ENCODE measurements at places on chromosomes 12 and 14.
A peak's percentile ranks its signal among the peaks of the same experiment; 100 is the strongest.

- DNase-seq = no peak
Measured at GRCh38 chr14:99267381-99267780, 4.6 kb downstream of the BCL11B start.

- DNase-seq = peak; percentile 71
Measured at GRCh38 chr12:95215949-95216348, 1.3 kb downstream of the FGD6 start.

DNA sequence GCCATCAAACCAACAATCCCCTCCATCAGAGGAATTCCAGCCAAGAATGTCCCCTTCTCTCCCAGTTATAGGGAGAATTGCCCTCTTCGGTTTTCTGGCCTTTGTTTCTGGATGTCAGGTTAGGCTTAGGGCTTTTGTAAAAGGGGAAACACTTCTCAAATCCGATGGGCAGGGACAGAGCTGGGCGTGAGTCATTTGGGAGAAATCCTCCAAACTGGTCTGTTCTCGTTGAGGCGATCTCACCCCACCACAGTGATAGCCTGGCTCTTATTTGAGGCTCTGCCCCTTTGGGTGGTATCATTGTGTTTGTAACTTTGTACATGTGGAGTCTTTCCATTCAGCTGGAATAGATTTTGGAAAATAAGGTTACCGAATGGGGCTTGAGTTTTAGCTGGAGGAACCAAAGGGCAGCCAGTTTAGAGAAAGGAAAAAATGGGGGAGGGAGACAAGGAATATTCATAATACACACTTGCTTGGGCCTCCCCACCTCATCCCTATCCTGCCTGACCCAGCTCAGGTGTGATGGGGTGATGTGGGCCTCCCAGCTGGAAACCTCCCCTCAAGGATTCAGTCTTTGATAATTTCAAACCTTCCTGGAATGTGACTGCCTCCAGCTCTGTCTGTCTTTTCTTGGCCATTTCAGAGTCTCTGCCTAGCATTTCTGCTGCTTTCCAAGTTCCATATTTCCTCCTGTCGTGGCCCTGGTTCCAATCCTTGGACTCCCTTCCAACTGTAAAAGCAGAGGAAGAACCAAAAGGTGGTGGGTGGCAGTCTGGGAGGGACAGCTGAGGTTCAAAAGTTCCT lies 7.5 kb downstream of the HOXC4 start:
- DNase-seq = no peak

- no peak for DNase-seq
Measured at GRCh38 chr12:95460896-95461295, 13.1 kb upstream of the METAP2 start.

GRCh38 chr12:50545213-50545612 lies 40.4 kb downstream of the DIP2B start:
- no peak for DNase-seq

DNA sequence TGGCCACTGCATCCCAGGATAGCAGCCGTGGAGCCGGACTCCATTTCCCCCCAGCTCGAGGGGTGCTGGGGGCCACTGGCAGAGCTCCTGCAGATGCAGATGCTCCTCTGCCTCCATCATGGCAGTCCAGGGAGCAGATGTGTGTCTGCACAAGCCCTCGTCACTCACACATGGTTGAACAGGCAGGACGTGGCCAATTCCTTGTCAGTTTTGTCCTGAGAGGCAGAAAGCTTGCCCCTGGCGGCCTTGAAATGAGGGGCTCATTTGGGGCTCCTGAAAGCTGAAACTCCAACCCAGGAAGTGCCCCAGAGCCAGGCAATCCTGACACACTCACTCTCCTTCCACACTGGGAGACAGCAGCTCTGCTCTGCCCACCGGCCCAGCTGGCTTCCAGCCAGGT lies 100.9 kb upstream of the C14orf180 start:
- DNase-seq = no peak

GRCh38 chr14:50999726-51000125 lies 55.4 kb upstream of the PYGL start:
- DNase-seq = no peak

DNA sequence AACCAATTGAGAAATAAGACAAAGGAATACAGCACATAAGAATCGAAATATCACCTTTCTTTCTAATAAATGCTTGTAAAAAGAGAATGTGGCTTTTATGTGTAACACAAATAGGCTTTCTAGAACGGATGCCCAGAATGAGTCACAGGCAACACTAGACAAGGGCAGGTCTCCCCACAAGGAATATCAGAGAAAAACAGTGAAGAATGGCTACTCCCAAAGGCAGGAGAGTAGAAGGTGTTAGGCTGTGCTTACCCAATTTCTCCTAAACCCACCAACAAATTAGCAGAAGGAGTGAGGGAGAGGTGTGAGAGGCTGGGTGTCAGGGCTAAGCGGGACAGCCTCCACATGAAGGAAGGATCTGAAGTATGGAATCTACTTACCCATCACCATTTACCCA lies 55.2 kb downstream of the GALNT4 start:
- peak; percentile 33 for DNase-seq

GRCh38 chr14:56730538-56731145 lies 79.6 kb downstream of the OTX2 start:
- DNase-seq = no peak

DNA sequence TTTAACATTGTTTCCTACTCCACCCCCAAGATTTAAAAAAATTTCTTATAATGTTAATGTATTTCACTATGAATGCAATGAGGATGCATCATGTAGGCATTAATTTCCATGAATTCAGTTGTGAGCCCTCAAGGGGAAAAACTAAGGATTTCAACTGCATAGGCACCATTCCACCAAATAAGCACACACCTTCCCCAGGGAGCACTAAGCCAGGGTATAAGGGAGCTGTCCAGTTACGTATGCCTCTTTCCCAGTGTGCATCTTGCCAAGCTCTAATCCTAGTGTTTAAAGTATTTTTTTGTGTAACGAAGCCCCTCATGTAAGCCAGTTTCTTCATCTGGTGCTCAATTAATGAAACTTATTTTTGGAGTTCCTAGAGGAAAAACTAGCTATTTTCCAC lies 6.6 kb downstream of the FERMT2 start:
- DNase-seq = no peak

DNA sequence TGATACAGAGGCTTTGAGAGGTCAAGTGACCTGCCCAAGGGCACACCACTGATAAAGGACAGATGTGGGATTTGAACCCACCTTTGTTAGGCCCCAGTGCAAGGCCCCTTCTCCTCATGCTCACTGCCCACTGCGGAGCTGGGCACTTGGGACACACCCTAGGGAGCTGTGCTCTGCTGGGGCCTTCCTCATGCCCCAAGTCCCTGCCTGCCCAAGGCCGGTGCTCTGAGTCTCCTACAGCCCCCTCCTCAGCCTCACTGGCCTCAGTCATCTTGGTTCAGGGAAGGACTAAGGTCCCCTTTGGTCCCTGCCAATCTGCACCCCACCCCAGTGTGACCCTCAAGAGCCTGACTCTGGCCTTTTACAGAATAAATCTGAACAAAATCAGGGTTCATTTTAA lies 7.9 kb upstream of the OAS3 start:
- DNase-seq = no peak

DNA sequence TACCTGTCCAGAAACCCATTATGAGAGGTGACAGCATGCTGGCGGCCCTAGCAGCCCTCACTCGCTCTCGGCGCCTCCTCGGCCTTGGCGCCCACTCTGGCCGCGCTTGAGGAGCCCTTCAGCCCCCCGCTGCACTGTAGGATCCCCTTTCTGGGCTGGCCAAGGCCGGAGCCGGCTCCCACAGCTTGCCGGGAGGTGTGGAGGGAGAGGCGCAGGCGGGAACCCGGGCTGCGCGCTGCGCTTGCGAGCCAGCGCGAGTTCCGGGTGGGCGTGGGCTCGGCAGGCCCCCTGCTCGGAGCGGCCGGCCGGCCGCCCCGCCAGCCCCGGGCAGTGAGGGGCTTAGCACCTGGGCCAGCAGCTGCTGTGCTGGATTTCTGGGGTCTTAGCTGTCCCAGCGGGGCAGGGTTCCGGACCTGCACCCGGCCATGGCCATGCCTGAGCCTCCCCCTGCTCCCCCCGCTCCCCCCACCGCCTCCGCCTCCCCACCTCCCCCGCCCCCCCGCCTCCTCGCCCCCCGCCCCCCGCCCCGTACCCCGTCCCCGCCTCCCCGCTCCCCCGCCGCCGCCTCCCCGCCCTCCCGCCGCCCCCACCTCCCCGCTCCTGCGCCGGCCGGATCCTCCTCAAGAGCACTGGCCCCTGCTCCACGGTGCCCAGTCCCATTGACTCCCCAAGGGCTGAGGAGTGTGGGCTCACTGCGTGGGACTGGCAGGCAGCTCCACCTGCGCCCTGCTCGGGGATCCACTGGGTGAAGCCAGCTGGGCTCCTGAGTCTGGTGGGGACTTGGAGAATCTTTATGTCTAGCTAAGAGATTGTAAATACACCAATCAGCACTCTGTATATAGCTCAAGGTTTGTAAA lies 163.1 kb downstream of the KLHL28 start:
- no peak for DNase-seq

DNA sequence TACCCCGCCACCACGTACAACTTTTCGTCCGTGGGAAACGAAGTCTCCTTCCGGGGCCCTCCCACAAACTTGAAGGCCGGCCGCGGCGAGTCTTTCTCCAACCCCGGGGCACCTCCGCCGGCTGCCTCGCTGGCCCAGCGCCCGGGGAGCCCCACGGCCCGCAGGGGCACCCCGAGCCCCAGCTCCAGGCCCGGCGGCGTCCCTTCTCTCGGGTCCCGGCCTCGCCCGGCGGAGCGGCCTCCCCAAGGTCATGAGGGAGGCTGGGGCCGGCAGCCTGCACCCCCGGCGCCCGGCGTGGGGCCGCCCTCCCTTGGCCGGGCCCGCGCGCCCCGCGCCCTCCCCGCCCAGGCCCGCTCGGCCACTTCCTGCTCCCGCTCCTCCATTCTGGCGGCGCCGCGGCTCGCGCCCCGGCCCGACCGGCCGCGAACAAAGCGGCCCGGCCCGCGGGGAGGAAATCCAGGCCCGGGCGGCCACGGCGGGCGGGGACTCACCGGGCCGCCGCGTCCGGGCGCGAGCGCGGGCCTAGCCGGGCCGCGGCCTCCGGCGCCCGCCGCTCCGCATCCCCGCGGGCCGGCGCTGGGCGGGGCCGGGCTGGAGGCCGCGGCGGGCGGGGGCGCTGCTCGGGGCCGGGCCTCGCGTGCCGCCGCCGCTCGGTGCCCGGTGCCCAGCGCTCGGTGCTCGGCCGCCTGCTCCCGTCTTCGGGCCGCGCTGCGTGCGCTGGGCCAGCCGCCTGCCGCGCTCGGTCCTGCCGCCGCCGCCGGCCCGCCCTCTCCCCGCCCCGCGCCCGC lies at the start of gene AKT1:
Gene AKT1, minus strand, starts transcription at position 756 of the 788 bp plus-strand sequence. CDS start 3,105 bp downstream, outside the sequence.
- no peak for DNase-seq

GRCh38 chr14:99563749-99564129 lies 40.3 kb downstream of the CCDC85C start:
- DNase-seq = no peak

- no peak for DNase-seq
Measured at GRCh38 chr12:94694732-94695131, 44.4 kb upstream of the TMCC3 start.

DNA sequence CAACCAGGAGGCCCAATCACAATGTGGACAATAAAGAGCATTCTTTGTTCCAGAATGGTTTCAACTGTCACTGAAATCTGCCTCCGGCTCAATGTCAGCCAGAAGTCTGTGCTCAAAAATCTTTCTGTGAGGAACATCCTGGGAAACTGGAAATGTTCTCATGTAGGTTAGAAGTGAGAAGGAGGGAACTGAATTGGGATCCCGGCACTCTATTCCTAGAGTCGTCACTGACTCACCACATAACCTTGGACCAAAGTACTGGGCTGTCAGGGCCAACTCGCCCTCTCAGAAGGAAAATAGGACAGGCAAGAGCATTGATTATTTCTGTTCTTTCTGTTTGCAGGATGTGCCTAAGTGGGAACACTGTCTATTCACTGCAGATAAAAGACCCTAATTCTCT lies 57.6 kb downstream of the PRKAB1 start:
- DNase-seq = no peak
